ENCODE measurements at places on chromosomes 5 and 9.

- DNase-seq = no peak
These were observed 35.9 kb downstream of the TGFBR1 start for GRCh38 chr9:99140685-99141314.

GRCh38 chr5:137145721-137146120 is 353.4 kb downstream of the SPOCK1 start:
- no peak for DNase-seq

DNA sequence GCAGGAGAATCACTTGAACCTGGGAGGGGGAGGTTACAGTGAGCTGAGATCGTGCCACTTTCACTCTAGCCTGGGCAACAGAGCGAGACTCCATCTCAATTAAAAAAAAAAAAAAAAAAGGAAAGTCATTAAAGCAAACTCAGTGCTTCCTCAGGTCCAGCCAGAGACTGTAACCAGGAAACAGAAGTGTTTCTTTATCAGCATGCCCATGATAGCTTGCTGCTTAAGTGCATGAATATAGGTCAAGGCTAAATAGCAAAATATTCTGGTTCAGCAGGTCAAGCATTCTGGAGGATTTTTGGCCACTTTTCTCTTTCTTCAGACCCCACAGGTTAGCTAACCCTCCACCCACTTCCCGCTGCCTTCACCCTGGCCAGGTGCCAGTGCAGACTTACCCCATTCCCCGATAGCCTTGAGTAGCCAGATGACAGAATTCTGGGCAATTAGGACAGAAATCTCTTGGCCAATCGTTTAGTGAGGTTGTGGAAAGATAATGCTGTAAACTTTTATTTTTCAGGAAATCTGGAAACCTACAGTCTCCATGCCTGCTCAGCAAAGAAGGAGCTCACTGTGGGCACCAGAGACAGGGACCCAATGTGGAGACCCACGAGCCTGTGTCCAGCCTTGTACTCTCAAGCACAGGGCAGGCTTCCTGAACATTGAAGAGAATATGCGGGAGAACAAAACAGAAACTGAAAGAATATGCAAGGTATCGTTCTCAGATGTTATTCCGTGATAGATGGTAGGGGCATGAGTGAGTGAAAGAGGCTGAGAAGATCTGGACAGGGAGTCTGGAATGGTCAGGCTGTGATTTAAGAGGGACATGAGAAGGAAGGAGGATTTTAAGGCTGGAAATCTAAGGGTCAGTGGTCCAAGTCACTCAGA is 4.2 kb upstream of the UGT3A2 start:
- DNase-seq = no peak

GRCh38 chr5:610744-611730 is 1.1 kb upstream of the CEP72 start:
- no peak for DNase-seq

- no peak for DNase-seq
These were observed 93.3 kb upstream of the MAP1B start for GRCh38 chr5:72013766-72014624.

DNA sequence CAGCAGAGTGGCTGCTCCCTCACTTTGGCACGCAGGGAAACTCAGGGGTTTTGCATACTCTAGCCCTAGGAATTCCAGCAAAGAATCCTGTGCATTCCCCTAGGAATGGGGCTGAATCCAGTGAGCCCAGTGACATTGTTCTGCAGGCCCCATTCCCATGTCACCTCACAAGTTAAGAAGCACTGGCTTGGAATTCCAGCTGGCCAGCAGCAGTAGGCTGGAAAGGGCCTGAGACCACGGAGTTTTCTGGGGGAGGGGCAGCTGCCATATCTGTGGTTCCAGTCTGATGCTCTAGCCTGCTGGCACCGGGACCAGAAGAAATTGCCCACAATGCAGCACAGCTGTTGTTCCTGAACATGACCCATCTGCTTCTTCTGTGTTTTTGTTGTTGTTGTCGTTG is 217.6 kb upstream of the DMRTA1 start:
- no peak for DNase-seq

DNA sequence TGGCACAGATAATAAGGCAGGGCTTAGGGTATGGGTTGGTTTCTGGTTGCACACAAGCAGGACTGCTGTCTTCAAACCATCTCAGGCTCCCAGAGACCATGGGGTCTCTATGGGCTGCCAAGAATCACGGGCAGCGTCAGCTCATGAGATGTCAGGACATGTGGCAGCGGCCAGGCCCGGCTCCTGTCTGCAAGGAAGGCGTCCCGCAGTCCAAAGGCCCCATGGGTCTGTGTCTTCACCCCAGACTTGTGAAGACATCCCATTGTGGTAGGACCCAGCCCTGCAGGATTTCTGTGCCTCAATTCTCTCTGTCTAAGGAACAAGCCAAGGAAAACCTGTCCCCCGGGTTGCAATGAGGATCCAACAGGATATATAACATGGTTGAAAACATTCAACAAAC is 32.6 kb downstream of the IPPK start:
- DNase-seq = no peak

DNA sequence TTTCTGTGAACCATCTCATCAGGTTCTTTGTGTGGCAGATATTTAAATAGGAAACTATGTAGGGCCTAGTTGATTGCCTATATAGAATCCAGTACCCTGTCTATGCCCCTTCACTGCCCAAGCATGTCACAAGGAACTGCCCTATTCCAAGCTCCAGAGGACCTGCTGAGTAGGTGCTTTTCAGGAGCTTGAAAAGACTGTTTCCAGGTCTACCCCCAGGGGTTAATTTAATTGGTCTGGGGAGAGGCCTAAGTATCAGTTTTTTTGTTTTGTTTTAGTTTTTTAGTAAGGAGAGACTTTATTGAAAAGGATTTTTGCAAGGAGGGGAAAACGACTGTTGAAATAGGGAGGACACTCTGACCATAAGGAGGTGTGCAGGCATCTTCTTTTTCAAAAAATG is 43.3 kb downstream of the EXOSC2 start:
- no peak for DNase-seq

GRCh38 chr9:76624391-76625048 is 139.7 kb upstream of the PCA3 start:
- DNase-seq = no peak

DNA sequence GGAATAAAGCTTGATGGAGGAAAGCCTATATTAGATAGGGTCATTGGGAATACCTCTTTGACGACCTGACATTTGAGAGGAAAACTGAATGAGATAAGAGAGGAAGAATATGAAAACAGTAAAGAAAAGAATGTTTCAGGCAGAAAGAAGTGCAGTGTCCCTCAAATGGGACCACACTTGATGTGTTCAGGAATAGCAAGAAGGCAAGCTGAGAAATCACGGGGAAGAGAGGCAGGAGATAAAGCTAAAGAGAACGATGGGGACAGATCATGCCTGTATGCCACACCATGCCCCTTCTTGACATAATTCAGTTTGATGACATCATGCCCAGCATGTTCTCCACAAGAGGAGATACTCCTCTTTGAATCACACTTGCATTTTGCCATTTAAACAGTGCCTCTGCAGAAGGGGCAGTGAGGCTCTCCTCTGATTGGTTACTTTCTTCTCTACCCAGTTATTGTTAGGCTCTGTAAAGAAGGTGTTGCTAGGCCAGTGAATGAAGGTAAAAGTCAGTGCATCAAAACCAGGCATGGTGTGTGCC is 7.6 kb downstream of the AP3S1 start:
- DNase-seq = no peak

DNA sequence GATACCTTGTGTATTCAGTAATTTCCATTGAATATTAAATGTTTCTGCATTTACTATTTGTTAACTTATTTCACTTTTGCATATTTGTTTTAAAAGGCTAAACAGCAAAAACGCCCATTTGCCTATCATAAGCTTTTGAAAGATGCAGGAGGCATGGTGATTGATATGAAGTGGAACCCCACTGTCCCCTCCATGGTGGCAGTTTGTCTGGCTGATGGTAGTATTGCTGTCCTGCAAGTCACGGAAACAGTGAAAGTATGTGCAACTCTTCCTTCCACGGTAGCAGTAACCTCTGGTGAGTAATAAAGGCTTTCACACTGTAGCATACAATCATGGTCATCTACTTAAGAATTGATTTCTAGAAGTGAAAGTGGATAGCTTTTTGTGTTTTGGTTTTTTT is 3.8 kb downstream of the NUP214 start:
- no peak for DNase-seq

DNA sequence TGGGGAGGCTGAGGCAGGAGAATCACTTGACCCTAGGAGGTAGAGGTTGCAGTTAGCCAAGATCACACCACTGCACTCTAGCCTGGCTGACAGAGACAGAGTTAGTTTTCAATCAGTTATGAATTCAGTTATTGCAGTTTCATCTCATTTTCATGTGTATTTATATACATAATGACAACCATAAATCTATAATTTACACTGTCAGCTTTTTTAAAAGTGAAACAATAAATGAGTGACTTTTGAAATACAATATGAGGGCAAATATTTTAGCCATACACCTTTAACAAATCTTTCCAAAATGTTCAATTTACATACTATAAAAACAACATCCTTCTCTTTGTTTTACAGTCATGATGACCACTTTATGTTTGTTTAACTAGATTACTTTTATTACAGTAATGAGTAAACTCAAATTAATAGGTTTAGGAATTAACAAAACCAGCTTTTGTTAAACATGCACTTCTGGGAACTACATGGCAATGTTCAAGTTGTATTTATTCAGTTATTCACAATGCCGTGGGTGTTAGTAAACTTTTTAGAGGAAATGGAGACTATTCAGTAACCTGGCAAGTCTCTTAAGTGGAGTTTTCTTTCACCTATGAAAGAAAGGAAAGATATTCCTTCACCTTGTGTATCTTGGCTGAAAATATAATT is 12.7 kb downstream of the TYRP1 start:
- no peak for DNase-seq

- DNase-seq = no peak
These were observed 17.4 kb upstream of the C9orf72 start for GRCh38 chr9:27590651-27591050.

DNA sequence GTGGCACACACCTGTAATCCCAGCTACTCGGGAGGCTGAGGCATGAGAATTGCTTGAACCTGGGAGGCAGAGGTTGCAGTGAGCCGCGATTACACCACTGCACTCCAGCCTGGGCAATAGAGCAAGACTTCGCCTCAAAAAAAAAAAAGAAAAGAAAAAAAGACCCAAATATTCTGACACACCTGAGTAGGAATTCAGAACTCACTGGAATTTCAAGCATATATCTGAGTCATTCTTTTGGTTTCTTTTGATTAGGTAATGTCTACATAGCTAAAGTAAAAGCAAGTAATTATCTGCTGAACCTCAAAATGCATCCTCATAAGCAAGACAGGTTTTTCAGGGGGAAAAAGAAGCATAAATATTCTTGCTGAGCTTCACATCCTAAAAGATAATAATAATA is 35.9 kb downstream of the ANKRD31 start:
- no peak for DNase-seq

DNA sequence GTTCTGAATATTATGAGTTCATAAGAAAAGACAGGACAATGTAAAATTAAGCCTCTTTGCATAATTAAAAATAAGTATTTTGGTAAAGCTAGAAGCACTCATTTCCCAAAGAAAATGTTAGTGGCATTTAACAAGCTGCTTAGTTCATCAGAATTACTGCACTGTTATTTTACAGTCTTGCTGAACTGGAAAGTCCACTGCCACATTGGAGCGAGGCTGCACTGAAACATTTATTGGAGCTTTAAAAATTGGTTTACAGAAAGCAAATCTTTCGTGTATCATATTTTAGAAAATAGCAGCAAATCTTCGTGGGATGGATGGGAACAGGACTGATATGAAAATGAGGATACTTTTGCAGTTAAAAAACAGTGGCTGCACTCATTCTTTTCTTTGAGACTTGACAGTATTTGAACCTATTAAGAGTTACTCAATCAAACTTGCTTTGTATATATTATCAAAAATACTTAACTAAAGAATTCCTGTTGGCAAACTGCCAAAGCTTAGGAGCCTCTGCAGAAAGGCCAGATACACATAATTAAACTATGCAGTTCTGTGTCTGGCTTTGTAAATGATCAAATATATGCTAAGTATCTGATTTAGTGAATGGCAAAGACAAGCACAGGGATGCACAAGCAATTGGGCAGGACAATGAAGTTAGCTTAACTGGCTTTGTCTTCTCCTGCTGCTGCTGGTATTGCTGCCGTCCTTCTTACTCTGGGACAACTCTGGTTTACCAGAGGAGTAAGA is 16.5 kb upstream of the FBXL7 start:
- DNase-seq = no peak

All from activated T-helper 2 cell treated with anti-CD3 and anti-CD28 coated beads, Interferon-gamma antibody, Interleukin-2, Interleukin-4, amounts not matched to agents 10 μg/mL and 5 μg/mL and 100 μg/mL, durations not matched to agents 14 hours and 24 hours and 36 hours (primary cell).